ENCODE measurements at places on chromosomes 4 and X.

- no peak for DNase-seq
These were observed 30.8 kb upstream of the AFAP1 start for GRCh38 chr4:7970361-7970946.

DNA sequence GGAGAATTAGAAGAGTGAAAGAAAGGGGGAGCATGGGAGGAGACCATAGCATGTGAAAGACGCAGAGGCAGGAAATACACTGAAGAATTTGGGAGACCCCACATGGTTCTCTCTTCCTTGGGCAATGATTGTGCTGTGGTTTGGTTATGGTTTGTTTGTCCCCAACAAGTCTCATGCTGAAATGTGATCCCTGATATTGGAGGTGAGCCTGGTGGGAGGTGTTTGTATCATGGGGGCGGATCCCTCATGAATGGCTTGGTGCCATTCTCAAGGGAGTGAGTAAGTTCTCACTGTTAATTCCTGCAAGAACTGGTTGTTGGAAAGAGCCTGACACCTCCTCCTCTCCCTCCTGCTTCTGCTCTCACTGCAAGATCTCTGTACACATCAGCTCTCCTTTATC lies 78.6 kb upstream of the RAI2 start:
- DNase-seq: no peak

DNA sequence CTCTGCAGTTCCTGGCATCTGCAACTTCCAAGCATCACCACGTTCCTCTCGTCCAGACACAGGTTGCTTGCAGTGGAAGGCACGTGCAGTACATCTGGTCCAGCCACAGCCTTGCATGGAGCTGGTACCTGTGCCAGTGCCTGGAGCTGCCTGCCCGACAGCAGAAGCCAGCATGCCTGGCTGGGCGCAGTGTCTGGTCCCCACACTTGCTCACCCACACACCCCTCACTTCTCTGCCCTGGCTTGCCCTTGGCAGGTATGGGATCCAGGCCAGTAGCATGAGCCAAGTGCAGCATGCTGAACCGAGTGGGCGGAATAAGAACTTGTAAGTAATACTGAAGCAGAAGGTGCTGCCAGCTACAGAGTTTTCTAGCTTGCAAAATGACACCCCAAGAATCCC lies 39.9 kb downstream of the SH3BGRL start:
- no peak for DNase-seq

GRCh38 chrX:37883196-37883595 lies 35.8 kb upstream of the DYNLT3 start:
- no peak for DNase-seq

DNA sequence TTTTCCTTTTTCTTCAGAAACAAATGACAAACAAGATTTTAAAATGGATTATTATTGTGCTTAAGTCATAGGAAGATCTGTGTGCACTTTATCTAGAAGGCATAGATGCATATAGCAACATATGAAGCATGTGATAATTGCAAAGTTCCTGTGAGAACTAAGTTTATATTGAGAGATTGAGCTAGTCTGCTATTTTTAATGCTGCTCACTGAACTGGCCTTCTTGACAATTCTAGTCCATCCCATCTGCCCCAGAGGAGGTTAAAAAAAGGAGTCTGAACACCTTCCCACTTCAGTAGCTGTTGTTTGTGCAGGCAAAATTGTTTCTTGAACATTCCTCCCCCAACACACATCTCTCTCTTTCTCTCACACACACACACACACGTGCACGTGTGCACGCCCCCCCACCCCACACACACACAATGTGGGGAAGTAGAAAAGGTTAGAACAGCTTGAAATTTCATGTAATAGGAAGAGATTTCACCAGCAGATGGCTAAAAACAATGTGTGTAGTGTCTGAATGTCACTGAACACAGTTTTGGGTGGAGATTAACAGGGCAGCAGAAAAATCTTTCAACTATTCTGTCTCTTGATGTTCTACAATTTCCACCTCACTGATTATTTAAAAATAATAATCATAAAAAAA lies 108.0 kb downstream of the GPM6A start:
- DNase-seq: no peak

- DNase-seq: peak; percentile 52
These were observed 3.2 kb upstream of the RIPPLY1 start for GRCh38 chrX:106906361-106906760.

GRCh38 chrX:69297506-69297905 lies 132.3 kb upstream of the PJA1 start:
- no peak for DNase-seq

DNA sequence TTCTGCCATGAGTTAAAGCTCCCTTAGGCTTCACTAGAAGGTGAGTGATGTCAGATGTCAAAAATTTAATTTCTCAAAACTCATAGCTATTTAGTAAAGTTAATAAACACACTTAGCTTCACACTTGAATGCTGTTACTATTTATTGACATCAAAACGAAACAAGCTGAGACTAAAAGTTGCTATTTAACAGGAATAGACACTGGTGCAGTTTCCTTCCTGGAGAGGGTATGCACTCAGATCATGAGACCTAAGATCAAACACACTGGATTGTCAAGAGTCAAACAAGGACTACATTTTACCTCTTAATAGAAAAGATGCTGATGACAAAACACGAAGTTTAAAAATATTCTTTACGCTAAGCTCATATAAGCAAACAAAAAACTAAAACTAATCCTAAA lies 18.9 kb downstream of the UPF3B start:
- DNase-seq: no peak

GRCh38 chr4:13483768-13484121 lies 395 bp downstream of the RAB28 start:
- DNase-seq: no peak

DNA sequence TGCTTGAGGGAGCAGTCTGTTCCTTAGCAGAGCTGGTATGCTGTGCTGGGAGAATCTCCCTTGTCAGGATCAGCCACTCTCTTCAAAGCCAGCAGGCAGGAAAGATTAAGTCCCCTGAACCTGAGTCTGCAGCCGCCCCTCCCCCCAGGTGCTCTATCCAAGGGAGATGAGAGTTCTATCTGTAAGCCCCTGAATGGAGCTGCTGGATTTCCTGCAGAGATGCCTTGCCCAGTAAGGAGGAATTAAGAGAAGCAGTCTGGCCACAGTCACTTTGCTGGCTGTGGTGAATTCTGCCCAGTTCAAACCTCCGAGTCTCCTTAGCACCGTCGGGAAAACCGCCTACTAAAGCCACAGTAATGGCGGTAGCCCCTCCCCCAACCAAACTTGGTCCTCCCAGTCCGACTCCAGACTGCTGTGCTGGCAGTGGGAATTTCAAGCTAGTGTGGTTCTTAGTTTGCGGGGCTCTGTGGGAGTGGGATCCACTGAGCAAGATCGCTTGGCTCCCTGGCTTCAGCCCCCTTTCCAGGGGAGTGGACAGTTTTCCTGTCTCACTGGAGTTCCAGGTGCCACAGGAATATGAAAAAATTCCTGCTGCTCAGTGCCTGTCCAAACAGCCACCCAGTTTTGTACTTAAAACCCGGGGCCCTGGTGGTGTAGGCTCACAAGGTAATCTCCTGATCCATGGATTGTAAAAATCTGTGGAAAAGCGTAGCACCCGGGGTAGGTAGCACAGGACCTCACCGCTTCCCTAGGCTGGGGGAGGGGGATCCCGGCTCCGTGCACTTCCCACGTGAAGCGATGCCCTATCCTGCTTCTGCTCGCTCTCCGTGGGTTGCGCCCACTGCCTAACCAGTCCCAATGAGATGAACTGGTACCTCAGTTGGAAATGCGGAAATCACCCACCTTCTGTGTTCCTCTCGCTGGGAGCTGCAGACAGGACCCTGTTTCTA lies 38.0 kb downstream of the RAB28 start:
- DNase-seq: no peak

- no peak for DNase-seq
These were observed 150.9 kb downstream of the ENPP6 start for GRCh38 chr4:184066584-184067300.

DNA sequence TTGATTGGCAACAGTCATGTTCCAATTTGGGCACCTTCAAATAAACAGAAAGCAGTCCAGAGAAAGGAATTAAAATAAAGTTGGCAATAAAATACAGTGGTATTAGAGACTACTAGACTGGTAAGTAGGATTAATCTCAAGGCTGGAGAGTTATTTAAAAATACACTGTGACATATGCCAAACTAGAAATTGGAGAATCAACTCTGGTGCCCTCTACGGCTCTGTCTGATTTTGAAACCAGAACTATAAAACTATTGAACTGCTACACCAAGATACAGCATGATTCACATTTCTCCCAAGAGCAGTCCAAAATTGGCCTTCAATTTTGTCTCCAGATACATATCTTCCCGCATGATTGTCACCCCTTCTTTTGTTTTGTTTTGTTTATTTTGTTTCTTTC lies 78.7 kb upstream of the FAM47B start:
- DNase-seq: no peak

GRCh38 chrX:103376979-103377324 lies 614 bp downstream of the BEX3 start:
- DNase-seq: no peak

DNA sequence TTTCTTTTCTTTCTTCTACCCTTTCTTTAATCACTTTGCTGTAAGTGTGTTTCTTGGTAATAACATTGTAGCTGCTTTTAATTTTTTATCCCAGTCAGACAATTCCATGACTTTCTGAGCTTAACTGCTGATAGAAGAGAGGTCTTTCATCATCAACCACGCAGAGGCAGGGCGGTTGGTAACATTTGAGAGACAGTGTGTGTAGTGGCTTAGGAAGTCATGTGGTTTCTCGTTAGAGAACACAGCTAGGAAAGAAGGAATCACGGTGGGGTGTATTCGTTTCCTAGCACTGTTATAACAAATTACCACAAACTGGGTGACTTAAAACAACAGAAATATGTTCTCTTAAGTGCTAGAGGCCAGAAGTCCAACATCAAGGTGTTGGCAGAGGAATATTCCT lies 11.5 kb downstream of the PRPS2 start:
- no peak for DNase-seq

GRCh38 chrX:46039526-46039925 lies 505.7 kb downstream of the ZNF674 start:
- DNase-seq: no peak

DNA sequence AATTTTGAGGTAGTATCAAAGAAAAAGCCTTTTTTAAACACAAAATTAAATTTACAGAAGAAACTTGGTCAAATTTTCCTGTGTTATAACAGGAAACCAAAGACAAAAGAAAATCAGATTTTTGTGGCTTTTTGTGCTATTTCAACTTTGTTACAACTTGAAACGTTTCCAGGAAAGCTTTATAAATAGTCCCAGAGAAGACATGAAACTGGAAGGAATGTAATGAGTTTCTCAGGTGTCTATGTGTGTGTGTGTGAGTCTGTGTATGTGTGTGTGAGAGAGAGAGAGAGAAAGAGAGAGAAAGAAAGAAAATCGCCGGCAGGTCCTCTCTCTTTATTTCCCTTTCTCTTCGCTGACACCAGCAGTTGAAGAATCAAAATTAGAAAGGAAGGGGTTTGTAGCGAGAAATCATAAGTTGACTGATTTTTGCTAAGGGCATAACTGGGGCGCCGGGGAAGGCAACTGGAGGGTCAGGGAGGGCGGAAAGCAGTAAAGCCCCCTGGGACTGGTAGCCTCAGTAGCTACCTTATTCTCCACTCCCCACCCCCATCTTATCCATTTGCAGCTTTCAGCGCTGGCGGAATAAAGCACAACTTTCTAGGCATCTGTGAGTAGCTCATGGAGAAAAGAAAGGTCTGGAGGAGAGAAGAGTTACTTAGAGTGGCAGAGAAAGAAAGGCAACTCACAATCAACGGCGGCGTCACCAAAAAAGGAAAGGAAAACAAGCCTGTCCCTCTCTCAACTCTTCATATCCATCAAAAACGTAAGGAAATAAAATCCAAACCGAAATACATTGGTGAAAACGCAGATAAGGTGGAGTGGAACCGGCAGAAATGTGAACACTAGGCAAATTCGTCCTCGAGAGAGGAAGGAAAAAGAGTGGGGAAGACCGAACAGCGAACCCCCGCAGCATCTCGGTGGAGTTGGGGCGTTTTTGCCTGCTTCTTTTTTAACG lies 1.3 kb downstream of the TMEM47 start:
- no peak for DNase-seq

- no peak for DNase-seq
These were observed 48.0 kb upstream of the SPOCK3 start for GRCh38 chr4:167282171-167282864.

DNA sequence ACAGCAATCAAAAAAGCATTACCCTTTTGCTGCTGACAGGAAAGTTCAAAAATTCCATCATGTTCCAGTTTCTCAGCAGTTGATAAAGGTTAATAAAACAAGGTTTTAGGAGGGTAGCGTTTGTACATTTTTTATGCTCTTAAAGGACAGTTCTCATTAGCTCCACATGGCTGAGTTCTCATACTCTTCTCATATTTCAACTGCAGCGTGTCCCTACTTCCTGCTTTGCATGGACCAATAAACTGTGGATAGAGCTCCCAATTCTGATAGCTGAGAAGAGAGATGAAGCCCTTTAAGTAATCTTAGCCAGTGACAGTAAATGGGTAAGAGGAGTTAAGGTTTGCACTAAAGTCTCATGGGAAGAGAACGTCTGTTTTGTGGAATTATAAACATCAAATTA lies 53.5 kb downstream of the SPANXA2 start:
- no peak for DNase-seq

DNA sequence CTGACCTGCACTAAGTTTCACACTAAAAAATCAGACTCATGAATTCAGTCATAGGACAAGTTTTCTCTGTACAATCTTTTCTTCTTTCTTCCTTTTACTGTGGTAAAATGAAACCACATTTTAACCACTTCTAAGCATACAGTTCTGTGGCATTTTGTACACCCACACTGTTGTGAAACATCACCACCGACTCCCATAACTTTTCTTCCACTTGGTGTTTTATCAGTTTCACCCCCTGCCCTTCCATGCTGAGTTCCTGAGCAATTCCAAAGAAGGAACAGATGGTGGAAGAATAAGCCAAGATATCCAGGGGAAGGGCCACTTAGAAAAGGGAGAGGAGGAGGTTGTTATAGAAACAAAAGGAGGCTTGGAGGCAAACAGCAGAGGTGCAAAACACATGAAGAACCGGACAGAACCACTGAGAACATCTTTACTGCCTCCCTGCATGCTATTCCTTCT lies 22.6 kb downstream of the SLC25A4 start:
- DNase-seq: no peak

DNA sequence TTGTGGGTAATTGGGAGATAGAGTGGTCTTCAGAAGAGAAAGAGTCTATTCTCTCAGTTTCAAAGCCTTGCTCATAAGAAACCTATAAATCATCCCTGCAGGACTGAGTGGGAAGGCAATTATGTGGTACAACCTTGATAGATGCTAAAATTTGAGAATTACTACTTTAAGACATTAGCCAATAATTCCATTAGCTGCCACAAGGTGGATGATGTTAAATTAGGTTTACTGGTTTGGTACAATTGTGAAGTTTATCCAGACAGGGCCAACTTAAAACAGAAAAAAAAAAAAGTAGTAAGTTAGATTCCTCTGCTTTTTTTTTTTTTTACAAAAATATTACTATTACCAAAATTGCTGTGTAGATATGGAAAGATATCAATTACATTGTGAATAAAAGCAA lies 73.2 kb upstream of the AMOT start:
- no peak for DNase-seq

- DNase-seq: no peak
These were observed 3.6 kb downstream of the SMIM14 start for GRCh38 chr4:39635023-39635422.

GRCh38 chr4:109708990-109709389 lies 5.7 kb upstream of the CASP6 start:
- no peak for DNase-seq

Measured in vagina (tissue), 2 donors.